ENCODE measurements at places on chromosomes 5 and 9.

DNA sequence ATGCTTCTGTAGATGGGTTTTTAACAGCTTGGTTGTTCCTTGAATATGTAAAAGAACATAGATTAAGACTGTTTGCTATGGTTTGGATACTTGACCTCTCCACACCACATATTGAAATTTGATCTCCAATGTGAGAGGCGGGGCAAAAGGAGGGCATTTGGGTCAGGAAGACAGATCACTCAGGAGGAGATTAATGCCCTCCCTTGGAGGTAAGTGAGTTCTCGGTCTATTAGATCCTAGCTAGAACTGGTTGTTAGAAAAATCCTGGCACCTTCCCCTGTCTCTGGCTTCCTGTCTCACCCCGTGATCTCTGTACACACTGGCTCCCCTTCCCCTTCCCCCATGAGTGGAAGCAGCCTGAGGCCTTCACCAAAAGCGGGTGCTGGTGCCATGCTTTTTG, 281.1 kb upstream of the ANKRD55 start:
- no peak for DNase-seq

DNA sequence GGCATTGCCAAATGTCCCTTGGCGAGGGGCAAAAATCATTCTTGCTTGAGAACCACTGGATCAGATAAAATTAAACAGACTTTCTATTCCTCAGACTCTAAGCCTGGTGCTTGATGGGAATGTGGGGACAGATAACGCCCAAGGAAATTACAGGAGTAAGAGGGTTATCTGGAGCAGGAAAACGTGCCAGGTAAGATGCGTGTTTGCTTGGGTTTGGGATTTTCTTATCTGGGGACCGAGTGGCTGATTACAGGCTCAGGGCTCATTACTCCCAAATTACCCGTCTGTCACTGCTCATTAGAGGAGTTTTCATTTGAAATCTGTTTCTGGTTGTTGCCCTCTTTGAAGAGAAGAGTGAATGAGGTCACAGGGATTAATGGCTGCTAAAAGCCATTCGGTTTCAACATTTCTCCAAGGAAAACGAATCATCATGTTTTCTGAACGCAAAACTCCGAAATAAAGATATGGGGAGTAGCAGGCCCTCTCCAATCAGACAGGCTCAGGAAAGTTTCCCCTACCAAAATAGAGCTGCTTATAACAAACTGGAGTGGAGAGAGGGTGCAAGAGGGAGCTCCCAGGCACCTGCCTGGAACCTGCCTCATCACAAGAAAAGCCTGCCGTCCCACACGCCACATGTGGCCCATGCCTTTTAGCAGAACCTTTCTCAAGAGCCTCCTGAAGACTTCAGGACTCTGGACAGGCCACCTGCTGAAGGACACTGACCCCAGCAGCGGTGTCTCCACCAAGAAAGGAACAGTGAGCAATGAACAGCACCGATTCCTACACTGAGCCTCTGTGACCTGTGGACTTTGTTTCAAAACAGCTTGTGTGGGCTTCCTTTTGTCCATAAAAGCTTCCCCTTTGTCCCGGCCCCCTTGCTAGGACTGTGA, 136.4 kb downstream of the ICE1 start:
- DNase-seq = no peak

DNA sequence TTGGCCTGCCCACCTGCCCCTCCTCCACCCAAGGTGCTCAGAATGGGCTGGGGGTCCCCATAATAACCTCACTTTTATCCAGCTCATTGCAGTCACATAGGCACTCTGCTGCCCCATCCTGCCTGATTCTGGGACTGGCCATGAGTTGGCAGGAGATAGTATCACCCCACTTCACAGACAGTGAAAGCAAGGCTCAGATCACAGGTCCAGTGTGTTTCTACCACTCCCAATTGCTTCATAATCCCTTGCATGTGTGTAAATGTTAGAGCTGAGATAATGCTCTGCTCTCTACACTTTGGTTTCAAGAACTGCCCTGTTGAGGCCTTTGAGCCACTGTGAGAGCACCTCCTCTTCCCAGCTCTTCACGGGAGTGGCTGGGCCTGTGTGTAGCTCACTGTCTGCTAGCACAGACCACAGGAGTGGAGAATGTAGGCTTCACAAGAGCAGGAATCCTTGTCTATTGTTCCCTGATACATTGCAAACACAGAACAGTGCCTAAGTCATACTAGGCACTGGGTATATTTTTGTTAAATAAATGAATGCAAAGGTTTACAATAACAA, 8.4 kb downstream of the PCYOX1L start:
- no peak for DNase-seq

DNA sequence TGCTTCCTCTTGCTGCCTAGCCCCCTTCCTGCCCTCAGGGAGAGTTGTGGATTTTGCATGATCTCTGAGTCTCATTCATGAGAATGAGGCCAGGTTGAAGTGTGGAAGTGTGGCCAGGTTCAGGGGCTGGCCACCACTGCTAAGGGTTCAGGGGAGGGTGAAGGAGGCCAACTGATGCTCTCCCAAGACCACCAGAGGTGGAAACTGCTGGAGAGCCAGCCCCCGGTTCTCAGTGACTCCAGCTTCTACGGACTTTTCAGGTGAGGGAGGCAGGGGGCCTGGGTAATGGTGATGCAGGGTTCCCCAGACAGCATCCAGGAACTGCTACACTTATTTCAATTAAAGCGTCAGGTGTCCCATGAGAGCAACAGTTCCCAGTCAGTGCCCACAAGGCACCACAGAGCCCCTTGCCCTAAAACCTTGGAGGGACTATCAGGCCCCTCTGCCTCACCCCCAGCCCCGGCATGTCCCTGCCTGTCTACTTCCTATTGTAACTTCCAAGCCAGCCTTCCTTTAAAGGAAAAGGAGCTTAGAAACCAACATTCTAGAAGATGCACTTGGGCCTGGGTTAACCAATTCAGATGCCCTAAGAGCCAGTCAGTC, 50.1 kb downstream of the AMBP start:
- no peak for DNase-seq

GRCh38 chr9:1065130-1065529, 15.0 kb downstream of the DMRT2 start:
- DNase-seq = no peak

DNA sequence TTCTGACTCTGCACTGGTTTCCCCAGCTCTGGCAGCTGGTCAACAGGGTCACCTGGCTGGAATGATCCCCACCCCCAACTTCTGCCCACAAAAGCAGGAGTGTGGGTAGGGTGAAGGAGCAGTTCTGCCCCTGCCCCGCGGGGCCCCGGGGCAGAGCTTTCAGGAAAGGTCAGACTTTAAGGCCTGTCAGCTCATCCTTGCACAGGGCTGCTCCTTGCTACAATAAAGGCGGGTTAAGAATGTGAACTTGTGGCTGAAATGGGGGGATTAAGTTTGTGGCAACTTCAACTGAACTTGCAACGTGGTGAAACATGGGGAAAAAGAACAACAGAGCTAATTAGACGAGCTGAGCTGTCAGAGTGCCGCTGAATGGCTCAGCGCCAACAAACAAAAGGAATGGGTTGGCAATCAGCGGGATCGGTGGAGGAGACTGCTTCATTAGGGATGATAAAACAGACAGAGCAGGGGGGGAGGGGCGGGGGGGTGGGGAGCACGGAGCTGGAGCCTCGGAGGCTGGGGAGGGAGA, 50.8 kb downstream of the CRB2 start:
- no peak for DNase-seq

- no peak for DNase-seq
Measured at GRCh38 chr9:4600368-4600767, 61.7 kb upstream of the PLPP6 start.

GRCh38 chr9:125953314-125954019, 206.3 kb downstream of the PBX3 start:
- no peak for DNase-seq

GRCh38 chr5:28512648-28513047, 1474.3 kb upstream of the CDH9 start:
- no peak for DNase-seq

- DNase-seq = no peak
Measured at GRCh38 chr9:124377551-124378406, 37.5 kb downstream of the PSMB7 start.

DNA sequence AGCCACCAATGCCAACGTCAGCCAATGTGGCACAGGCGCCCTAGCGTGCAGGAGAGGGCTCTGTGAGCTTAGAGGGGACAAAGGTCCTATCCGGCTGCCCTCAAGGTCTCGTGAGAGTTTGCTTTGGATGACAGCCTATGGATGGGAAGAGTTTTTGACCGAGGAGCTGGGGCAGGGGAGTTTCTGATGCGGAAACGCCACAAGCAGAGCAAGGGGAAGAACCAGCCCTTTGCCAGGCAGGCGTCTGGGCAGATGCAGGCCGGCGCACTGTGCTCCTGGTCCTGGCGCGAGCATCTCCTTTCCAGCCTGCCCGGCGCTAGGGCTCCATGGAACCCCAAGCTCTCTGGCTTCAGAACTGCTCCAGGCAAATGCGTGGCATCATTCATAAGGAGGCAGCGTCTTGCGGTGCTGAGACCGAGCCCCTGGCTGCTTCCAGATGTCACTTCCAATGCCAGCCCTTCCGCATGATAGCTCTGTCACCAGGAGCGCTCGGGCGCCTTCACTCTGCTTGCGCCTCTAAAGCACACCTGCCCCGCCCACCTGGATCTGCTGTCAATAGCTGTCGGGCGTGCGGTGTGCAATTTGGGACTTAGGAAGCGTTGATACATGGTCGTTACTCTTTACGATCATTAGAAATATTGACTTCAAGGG, 374.9 kb upstream of the IRX1 start:
- DNase-seq = no peak

- DNase-seq = no peak
Measured at GRCh38 chr5:32159328-32160072, 14.6 kb downstream of the GOLPH3 start.

- DNase-seq = no peak
Measured at GRCh38 chr5:55415071-55415470, 107.3 kb downstream of the MTREX start.

DNA sequence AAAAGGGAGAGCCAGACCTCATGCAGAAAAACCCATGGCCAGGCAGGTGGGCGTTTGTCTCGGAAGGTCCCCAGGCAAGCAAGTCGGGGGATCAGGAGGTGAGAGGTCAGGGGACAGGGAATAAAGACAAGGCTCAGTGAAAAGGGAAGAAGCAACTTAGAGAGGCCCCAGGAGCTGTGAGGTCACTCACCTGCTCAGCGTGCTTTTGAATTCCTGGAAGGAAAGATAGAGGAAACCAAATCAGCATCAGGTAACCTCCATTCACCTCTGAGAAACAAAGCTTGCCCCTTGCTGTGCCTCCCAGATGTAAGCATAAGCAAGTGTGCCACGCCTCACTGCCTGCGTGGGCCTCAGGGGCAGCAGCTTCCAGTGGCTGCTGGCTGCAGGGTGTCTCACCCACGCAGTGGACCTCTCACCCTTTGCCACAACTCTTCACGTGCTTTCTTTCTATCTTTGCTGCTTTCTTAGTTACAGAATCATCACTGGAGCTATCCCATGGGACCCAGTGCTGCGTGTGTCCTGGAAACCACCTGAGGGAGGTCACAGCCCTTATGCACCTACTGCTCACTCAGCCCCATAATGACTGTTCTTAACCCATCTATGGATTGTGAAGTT, 6.0 kb downstream of the TRIM7 start:
- DNase-seq = no peak

DNA sequence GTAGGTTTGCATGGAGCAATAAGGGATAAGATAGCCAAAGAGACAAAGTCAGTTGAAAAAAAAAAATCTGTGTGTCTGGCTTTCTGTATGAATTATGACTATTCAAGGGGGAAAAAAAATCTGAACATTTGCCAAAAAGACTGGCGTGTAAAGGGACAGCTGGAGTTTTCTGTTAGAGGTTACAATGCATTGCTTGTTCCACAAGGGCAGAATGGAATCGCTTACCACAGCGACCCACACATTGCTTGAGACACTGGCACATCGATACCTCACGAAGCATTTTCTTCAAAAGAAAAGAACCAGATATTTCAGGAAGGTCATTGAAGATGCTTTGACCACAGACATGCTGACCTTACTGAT, 327.8 kb downstream of the TMEM167A start:
- DNase-seq = no peak

DNA sequence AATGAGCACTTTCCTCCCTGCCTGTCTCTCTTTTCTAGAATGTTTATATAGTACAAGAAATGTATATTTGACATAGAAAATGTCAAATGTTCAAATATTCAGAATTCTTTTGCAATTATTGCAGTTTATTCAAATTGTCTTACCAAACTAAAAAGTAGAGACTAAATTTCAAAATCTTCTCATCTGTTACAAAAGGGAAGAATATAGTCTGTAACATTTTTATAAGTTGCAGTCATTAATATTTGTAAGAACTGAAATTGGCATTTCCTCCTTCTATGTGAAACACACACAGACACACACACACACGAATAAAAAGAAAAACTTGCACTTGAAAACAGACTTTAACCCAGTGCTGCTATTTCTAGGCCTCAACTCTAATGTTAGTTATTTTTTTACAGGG, 56.4 kb downstream of the NR3C1 start:
- DNase-seq = no peak

- no peak for DNase-seq
Measured at GRCh38 chr5:138305797-138306196, 25.8 kb downstream of the CDC25C start.

DNA sequence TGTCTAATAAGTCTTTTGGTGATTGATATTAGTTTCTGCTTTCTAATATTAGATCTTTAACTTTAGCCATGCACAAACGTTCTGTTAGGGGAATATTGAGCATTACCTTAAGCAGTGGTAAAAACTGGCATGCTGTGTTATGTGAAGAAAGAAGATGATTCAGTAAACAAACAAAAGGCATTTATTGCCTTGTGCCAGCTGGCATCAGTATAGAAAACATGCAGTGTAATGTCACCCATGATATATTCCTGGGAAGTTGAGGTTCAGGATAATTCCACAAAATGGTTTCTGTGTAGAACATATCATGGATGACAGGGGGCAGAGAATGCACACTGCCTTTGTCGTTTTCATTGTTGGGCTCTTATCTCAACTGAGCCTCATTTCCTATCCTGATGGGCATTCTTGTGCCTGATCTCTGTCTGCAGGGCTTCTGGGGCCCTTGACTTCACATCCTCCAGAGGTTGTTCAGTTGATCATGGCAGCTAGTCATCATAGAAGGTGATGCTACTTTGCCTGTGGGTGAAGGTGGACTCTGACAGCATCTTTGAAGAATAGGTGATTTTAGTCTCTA, 24.2 kb downstream of the LRRTM2 start:
- no peak for DNase-seq

- DNase-seq = no peak
Measured at GRCh38 chr5:7827610-7828009, 23.3 kb downstream of the CFAP90 start.

GRCh38 chr5:131795879-131796792, 681 bp downstream of the FNIP1 start:
- peak; percentile 2 for DNase-seq

GRCh38 chr5:132828846-132829494, 1.5 kb downstream of the SHROOM1 start:
- DNase-seq = no peak

Data from stimulated activated CD8-positive, alpha-beta memory T cell treated with anti-CD3 and anti-CD28 coated beads, Interleukin-12 subunit alpha, Interleukin-12 subunit beta, amount 100 ng/mL, for 1 hour (primary cell).